ENCODE measurements at places on chromosomes 5 and 9.

DNA sequence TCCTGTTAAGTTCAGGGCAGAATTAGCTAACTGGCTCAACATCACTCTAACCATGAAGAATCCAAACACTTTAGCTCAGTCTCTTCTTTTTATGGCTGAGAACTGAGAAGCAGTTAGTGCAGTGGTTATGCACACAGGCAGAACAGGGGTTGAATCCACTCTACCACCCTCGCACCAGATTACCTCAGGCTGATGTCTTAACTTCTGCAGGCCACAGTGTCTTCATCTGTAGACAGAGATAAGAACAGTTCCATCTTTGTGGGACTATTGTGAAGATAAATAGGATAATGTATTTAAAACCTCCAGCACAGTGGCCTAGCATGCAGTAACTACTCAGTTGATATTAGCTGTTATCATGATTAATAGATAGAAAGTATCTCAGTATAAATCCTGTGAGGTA, 54.8 kb downstream of the FAM114A2 start:
- no peak for DNase-seq

- no peak for DNase-seq
Observed at GRCh38 chr5:38639377-38640358, 83.2 kb upstream of the LIFR start.

GRCh38 chr5:87136096-87136495, 131.6 kb upstream of the RASA1 start:
- DNase-seq, result no peak

DNA sequence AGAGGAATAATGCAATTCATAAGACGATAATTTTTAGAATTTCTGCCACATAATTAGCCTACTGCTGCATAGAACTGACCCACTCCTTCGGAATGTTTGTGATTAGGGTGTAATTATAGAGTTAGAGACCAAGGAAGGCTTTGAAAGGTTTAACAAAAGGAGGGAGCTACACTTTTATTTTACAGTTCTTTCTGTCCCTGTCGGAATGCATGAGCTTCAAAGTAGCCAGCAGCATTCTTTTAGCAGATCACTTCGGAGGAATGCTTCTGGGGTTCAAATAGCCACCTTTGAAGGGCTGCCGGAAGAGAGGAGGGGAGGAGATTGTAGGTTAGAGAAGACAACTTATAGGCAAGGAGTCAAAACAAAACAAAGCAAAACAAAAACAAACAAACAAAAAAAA, 168.1 kb downstream of the GRIA1 start:
- DNase-seq, result no peak

DNA sequence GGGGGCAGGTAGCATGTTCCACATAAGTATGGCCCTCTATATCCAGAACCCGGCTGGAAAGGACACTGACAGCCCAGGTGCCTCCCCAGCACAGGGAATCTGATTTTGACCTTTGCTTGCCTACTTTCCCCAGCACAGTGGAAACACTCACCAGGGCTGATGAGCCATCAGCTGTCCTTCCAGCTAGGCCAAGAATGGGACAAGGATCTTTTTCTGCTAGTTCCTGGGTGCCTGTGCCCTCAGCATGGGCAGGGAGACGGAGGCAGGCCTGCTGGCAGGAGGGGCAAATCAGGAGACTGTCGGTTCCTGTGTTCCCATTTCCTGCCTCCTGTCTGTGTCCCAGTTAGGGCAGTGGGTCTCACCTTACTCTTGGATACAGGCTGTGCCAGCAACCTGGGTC, 1.1 kb downstream of the CYFIP2 start:
- no peak for DNase-seq
